ENCODE measurements at places on chromosomes 3 and 15. TPM values are rescaled to one million over a fixed set of nuclear protein-coding genes. Genes with fewer than 3 reads are reported as not detected.

GRCh38 chr3:193831495-193832455 is 238.8 kb downstream of the OPA1 start:
- no peak for DNase-seq

DNA sequence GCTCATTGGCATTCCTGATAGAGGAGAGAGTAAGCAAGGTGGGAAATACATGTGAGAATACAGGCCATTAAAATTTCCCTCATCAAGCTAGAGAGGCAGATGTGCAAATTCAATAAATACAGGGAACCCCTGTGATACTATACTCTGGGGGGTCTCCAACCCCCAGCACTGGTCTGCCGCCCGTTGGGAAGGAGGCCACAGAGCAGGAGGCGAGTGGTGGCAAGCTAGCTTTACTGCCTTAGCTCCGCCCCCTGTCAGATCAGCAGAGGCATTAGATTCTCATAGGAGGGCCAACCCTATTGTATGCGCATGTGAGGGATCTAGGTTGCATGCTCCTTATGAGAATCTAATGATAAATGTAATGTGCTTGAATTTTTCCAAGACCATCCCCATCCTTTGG is 97.1 kb upstream of the PLSCR5 start:
- no peak for DNase-seq

DNA sequence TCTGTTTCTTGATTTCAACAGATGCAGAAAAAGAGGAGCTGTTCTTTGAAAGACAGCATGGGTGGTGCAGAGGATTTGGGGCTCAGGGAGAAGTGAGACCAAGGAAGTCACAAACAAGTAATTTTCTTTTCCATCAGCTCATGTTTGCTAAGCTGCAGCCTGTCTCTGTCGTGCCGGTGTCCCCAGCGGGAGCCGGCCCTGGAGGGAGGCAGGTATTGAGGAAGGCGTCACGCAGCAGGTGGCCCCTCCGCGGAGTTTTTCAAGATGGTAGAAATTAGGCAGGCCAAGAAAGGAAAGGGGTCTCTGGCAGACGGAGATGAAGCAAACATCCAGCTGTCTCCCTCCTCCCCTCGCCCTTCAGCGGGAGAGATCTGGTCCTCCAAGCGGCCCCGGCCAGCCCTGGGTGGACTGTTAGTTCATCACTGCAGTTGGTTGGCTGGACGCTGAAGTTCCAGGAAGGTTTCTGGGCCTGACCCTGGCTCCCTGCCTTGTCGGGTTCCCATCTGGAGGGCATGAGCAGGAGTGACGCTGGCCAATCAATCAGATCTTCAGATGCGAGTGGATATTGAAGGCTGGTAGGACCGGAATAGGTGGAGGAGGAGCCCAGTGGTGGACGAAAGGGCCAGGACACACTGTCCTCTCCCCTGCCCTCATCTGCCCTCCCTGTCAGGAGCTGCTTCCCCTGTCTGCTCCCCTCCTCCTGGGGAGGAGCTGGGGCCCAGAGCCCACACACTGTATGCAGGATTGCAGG is 27.7 kb upstream of the MUC4 start:
- no peak for DNase-seq

GRCh38 chr3:69389520-69390248 is 3.8 kb upstream of the FRMD4B start:
- DNase-seq, result no peak

GRCh38 chr3:87828046-87828445 is 230.8 kb downstream of the CGGBP1 start:
- no peak for DNase-seq

- no peak for DNase-seq
These were observed 1.5 kb downstream of the SMAD6 start for GRCh38 chr15:66703540-66703941.

DNA sequence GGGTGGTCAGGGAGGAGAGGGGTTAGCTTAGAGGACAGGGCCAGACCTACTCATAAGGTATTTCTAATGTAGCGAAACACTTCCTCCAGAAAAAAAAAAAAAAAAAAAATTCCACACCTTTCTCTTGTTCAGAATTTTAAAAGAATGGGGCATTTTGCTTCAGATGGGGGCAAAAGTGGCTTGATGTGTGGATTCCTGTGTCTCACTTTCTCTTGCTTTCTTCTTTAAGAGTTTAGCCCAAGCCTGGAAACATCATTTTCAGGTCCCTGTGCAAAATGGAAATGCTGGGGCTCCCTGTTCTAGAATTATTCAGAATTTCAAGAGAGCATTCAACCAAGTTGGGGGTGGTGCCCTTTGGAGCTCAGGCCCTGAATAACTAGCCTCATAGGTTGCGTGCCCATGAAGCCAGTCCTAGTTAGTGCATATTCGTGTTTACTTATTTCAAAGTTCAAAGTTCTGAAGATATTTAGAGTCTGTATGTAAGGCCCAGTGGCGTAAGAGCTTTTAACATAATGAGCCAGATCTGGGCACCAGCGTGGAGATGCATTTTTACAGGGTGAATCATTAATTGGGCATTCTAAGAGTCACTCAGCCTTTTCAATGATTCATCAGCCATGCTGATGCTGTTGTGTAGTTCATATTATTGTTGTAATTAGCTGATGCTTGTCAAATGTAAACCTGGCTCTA is 104.5 kb downstream of the RPLP1 start:
- DNase-seq, result peak; percentile 65

DNA sequence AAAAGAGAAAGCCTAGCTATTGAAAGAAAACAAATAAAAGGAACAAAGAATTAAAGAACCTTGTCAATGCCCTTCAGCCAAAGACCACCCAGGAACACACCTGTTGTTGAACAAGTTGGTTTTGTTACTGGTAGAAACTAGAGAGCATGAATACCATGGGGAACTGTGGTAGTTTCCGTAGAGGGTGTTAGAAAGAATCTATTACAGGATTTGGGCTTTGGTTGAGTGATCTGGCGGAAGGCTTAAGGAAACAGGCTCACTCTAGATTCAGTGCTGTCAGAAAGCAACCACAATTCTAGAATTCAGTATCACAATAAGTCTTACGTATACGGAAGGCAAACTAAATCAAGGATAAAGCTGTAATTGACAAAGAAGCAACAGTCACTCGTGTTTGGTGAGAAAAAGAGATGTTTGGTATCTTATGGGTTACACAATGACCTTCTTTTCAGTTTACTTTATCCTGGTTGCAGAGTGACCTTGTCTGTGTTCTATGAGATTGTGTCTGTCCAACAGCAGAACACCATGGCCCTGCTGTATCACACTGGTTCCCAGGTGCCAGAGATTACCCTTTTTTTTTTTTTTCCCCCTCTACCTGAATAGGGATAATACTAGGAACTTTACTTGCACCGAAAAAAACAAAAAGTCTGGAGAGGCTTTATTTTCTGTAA is 265.9 kb downstream of the SHQ1 start:
- DNase-seq, result no peak

DNA sequence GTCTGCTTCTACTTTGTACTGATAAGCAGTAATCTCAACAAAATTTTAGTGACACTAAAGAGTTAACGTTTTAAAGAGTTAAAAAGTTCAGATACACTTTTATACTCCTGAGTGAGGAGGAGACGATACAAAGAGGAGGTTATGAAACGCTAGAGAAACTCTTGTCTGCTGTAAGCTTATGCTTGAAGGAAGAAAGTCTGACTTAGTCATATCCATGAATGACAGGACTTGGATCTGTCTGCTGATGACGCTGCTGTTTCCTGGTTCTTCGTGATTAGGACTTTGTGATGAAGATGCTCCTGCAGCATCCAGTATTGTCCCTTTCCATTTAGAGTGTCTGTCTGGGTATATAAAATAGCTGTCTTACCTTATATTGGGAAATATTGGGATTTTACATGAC is 15.8 kb downstream of the TCF12 start:
- DNase-seq, result no peak

DNA sequence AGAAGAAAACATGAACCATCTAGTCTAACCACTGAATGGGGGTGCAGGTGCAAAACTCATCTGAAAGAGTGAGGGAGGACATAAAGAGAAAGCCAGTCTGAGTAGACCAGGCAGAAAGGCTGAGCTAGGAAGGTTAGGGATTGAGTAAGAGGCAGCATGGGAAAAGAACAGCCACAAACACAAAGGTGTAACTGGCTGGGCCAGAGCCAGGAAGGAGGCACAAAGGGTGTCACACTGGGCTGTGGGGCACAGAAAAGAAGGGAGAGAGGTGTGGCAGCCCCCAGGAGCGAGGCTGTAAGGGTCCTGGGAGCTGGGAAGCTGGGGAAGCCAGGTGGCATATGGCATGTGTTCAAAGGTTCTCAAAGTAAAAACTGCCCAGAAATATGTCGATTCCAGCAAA is 18.7 kb downstream of the IGSF11 start:
- no peak for DNase-seq

GRCh38 chr3:135199137-135199536 is 404.1 kb downstream of the EPHB1 start:
- no peak for DNase-seq

- no peak for DNase-seq
These were observed 689.6 kb upstream of the NECTIN3 start for GRCh38 chr3:110381992-110382391.

DNA sequence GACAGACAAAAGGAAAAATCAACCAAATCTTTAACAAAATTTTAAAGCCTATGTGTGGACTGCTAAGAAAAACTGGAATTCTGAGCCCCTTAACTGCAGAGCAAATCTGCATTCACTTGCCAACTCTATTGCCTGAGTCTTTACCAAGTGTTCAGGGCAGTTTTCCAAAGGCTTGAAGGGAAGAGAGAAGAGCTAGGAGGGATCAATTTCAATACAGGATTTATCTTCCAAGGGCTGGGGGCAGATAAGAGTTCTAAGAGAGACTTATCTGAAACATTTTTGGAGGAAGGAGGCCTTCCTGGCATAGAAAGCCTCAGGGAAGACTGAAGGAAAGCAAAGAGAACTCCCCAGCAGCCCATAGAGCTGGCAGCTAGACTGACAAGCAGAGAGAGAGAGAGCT is 31.4 kb upstream of the LSAMP start:
- no peak for DNase-seq

The BLM gene
- polyA plus RNA-seq, result 17.7 TPM

The GOLGA8K gene
- polyA plus RNA-seq, result 3.6 TPM

The MASP1 gene
- 8.7 TPM for polyA plus RNA-seq

The ST3GAL6 gene
- 100 TPM for polyA plus RNA-seq

The GRM7 gene
- 3.3 TPM for polyA plus RNA-seq

The SLC22A14 gene
- polyA plus RNA-seq, result 1.1 TPM

The STAB1 gene
- polyA plus RNA-seq, result 37.6 TPM

Measured in left kidney (tissue), 8 donors.